Occipital lobe (tissue), 3 donors: ENCODE measurements at places on chromosomes 3 and 15.

GRCh38 chr3:66487465-66487864 lies 13.4 kb downstream of the LRIG1 start:
- no peak for DNase-seq

DNA sequence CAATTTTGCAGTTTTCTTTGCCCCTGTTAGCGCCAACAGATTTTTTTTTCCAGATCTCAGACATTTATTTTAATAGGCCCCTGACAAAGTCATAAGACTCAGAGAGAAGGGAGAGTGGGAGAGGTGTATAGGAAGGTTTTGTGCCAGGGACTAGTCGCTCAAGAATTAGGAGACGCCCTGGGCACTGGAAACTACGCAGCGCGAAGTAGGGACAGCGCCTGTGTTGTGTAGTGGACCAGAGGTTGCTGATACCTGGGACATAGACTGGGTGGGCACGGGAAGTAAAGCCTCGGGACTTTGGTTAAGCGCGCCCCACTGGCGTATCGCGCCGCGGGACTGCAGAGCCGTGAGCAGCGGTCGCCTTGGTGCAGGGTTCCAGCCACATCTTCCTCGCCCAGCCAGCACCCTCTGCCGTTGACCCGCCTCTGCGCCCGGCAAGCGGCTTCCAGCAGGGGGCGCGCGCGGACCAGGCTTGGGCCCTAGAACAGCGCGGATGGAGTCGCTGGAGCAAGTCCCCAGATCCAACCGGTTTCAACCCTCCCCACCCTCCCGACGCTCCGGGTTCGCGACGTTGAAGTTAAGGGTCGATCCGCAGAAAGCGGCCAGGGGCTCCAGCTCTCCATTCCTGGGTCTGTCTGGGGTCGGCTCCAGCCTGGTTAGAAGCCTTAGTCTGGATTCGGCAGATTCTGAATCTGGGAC lies 3.0 kb upstream of the ISLR2 start:
- DNase-seq, result peak; percentile 79

- no peak for DNase-seq
Measured at GRCh38 chr3:27596334-27596841, 112.2 kb upstream of the SLC4A7 start.

- DNase-seq, result no peak
Measured at GRCh38 chr3:117306299-117306698, 596.7 kb downstream of the TUSC7 start.

GRCh38 chr3:106582151-106582550 lies 713.3 kb upstream of the CBLB start:
- no peak for DNase-seq

- DNase-seq, result no peak
Measured at GRCh38 chr15:92666780-92667179, 11.2 kb upstream of the FAM174B start.

DNA sequence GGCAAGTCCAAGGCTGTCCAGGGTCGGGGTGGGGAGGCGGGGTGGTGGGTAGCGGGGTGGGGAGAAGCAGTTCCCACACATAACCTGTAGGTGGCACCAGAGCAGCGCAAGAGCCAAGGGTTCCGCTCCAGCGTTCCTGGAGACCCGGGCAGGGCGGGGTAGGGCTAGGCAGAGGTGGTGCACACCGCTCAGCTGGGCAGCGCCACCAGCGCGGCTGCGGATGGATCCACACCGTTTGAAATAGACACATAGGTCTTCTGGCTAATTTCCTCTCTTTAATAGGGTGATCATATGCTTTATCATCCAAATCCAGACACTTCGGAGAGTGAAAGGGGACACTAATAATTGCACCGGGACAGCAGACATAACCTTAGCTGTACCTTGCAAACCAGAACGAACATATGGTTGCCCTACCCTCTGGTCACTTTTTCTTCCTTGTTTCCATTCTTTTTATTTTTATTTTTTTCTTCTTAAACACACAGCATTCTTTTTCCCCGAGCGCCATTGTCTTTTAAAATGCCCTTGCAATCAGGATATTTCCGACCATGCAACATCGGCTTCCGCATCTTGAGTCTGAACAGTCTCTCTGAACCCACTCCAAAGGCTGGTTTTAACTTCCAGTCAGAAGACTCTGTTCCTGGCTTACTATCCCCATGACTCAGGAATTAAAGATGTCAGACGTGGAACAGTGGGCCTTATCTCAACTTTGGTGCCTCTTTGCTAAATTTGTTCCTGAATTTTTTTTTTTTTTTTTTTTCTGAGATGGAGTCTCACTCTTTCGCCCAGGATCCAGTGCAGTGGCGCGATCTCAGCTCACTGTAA lies 12.5 kb upstream of the ZSCAN2 start:
- peak; percentile 62 for DNase-seq

- no peak for DNase-seq
Measured at GRCh38 chr3:128178782-128179483, 25.7 kb downstream of the EEFSEC start.

DNA sequence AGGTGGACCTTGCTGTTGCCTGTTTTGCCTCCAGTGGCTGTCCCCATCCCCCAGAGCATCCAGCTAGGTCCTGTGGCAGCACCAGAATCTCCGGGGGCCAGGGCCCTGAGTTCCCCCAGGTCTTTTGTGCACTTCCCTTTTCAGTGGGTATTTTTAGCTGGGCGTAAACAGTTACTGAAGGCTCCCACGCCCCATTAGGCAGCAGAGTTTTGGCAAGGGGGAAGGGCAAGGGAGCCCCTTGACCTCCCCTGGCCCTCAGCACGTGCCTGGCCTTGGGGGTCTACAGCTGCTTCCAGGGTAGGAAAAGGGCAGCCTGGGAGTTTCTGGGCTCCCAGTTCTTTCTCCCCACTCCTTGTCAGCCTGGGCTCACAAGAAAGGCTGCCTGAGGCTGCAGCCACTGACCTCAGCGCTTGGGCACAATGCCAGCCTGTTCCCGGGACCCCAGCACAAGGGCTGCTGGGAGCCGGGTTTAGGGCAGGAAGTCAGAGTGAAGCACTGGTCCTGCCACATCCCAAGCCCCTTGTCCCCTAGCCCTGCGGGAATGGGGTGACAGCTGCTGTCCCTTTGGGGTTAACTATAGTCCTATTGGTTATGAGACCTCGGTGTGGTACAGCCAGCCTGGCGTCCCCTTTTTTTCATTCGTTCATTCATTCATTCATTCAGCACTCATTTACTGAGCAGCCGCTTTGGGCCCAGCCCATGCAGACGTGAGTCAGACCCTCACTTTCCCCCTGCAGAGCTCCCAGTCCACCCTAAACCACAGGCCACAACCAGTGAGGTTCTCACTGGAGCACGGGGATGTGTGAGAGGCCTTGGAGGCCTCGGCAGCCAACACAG lies 8.4 kb downstream of the CSK start:
- DNase-seq, result no peak

GRCh38 chr15:60672400-60672799 lies 193.5 kb upstream of the ICE2 start:
- DNase-seq, result no peak

DNA sequence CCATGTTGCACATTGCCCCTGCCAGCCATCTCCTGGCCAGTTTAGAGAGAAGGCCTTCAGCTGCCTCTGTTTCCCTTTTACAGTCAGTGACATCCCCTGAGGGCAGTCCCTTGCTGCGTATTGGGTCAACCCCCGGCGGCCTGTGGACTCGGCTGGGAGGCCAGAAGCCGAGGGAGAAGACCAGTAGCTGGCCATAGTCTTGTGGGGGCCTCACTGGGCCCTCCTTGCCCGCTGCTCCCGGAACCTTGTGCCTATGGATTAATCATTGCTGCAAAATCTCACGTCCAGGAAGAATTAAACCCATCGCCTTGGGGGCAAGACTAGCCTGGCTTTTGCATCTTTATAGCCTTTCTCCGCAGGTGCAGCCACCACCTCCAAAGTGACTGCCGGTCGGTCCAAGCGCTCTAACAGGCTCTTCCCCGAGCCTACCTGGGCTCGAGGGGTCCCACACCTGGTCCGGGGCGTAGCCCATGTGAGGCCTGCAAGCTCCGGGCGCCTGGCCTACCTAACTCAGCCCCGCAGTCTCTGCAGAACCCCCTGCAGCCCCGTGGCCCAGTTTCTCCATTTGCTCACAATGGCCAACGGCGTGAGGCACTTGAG lies 870 bp upstream of the CHAC1 start:
- DNase-seq, result no peak

DNA sequence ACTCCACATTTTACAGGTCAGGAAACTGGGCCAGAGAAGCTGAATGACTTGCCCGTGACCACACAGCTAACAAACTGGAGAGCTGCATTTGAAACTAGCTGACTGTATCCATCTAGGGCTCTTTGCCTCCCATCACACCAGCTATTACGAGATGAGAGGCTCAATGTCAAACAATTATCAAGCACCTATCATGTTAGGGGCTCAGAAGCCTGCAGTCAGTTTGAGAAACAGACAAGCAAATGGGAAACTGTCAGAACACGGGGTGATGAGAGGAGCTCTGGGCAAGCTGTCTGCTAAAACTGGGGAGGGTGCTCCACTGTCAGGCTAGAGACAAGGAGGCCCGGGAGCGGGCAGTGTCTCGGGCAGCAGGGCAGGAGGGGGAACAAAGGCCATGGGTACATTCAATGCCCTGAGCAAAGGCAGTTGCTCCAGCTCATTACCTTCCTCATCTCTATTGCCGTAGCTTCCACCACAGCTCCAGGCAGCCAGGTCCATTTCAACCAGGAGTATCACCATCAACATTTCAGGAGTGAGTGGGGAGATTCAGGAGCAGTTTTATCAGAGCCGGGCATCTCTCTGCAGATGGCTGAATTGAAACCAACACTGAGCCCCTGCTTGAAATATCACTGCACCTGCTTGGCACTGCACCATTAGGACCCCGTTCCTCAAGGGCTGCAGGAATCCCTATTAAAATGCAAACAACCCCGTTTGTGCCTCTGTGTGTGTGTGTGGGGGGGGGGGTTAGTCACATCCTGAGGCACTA lies 122.6 kb downstream of the RAB11A start:
- no peak for DNase-seq

- DNase-seq, result no peak
Measured at GRCh38 chr3:136952292-136952691, 5.5 kb upstream of the IL20RB start.

DNA sequence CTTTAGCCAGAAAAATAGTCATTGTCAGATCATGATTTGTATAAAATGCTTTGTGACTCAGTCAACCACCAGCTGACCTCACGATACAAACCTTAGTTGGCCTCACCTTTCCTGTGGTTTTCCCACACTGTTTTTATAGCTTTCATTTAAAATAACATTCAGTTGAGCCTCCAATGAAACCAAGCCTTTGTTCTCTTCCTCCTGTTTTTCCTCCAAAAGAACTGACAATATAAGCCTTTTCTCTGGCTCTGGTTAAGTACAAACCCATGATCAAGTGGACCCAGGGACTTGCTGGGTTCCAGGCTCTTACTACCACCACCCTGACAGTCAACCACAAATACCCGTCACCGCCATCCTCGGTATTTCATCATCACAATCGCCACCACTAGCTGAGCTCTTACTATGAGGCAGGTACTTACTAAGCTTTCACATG lies 81.7 kb downstream of the TAMM41 start:
- DNase-seq, result no peak

DNA sequence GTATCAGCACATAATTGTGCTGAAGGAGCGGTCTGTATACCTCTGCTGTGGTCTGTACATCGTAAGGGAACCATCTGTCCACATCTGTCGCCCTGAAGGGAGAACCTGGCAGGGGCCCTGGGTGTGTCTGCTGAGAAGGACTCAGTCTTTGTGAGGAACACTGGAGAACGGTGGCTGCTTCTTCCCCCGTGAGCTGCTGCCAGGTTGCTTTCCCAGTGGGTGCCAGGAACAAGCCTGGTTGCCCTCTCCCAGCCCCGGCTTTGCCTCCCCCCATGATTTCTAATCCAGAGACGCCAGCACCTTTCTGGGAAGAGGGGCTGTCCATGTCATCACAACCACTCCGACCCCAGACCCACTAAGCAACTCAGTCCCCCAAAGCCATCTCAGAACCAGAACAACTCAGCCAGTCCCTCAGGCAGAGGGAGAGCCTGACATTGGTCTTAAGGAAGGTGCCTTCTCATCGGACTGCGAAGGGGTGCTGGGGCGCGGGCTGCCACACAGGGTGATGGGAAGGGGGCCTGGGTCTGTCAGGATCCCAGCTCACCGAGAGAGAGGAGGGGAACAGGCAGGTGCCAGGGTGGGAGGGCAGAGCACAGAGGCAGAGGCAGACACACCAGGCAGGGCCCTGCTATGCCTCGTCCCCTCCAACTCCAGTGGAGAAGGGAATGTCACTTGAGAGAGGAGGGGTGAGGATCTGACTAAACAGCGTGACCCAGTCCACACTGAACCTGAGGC lies 8.5 kb downstream of the TNK2 start:
- DNase-seq, result no peak

GRCh38 chr3:177624528-177625495 lies 427.5 kb upstream of the TBL1XR1 start:
- no peak for DNase-seq

DNA sequence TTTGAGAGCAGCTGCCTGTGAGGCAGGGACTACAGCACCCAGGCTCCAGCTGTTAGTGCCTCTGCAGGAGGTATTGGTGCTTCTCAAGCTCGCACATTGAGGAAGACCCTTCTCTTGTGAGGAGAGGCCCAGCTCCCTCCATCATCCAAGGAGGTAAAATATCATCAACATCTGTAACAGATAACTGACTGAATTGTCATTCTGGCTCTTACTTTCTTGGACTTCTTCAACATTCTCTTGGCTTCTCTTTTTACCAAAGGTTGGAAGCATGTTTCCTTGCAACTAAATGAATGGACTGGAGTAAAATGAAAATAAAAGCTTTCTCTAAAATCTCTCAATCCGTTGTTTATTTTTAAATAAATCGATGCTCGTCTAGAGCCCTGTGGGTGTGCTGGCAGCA lies 53.1 kb upstream of the PXYLP1 start:
- DNase-seq, result no peak
